Stimulated activated CD4-positive, alpha-beta T cell treated with anti-CD3 and anti-CD28 coated beads, Interleukin-1b, Interleukin-23, amount 100 ng/mL, for 24 hours (primary cell): ENCODE measurements at places on chromosomes 6 and 20.

- no peak for DNase-seq
Measured at GRCh38 chr6:43304361-43304760, 4.3 kb downstream of the CRIP3 start.

GRCh38 chr20:45328451-45328850 is 19.8 kb downstream of the SDC4 start:
- no peak for DNase-seq

- DNase-seq = no peak
Measured at GRCh38 chr20:63856098-63856511, 5.2 kb upstream of the ABHD16B start.

DNA sequence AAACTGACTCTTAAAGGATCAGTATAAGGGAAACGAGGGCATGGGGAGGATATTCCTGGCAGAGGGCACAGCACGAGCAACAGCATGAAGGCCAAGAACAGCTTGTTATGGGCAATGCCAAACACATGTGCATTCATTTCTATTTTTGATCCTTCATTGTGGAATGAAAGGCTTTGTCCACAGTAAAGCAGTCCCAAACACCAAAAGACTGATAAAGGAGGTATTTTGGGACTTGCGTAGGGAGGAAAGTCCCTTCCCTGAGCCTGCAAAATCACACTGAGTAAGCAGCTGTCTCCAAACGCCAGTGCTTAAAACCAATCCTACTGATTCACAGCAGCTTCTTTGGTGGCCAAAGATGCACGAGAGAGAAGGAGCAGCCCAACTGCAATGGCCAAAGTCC is 138.2 kb downstream of the UNC5CL start:
- no peak for DNase-seq

GRCh38 chr6:170393807-170394399 is 87.3 kb downstream of the FAM120B start:
- no peak for DNase-seq

DNA sequence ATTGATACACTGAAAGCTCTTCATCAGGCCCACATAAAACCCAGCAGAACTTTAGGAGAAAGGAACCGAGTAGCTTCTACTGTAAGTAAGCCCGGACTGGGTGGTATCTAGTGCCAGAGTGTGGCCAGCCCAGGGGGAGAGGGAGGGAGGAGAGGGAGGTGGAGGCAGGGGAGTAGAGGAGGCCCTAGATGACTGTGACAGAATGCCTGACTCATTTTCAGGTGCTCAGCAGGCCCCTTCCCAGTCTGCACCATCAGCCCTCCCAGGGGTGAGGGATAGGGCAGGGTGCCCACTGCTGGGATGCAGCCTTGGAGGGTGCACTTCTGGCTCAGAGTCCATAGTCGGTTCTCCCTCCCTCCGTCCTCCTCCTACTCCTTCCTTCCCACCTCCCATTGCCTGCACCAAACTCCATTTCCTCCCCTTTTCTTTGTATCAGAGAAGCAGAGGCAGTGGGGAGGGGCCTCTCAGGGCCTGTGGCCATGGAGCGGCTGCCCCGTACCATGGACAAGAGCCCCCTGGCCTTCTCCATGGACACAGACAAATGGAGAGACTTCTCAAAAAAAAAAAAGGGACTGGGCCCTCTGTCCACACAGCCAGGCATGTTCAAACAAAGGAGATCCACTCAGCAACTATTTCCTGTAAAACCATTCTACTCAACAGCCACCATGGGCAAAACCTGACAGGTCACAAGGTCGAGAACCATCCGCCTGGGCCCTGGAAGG is 184.9 kb upstream of the SNX9 start:
- no peak for DNase-seq
